ENCODE measurements at places on chromosomes 6 and 20. TPM values are rescaled to one million over a fixed set of nuclear protein-coding genes. Genes with fewer than 3 reads are reported as not detected.

Gene CRYBG1
- 23.3 TPM for total RNA-seq

Gene RSPH4A
- total RNA-seq: 0.12 TPM

Gene DNAH8
- not detected for total RNA-seq

GRCh38 chr6:42260396-42260888 is 42.8 kb upstream of the MRPS10 start:
- DNase-seq: no peak

Gene AGER
- total RNA-seq: 21.6 TPM

GRCh38 chr6:170029416-170030283 is 261.2 kb downstream of the DLL1 start:
- no peak for DNase-seq

DNA sequence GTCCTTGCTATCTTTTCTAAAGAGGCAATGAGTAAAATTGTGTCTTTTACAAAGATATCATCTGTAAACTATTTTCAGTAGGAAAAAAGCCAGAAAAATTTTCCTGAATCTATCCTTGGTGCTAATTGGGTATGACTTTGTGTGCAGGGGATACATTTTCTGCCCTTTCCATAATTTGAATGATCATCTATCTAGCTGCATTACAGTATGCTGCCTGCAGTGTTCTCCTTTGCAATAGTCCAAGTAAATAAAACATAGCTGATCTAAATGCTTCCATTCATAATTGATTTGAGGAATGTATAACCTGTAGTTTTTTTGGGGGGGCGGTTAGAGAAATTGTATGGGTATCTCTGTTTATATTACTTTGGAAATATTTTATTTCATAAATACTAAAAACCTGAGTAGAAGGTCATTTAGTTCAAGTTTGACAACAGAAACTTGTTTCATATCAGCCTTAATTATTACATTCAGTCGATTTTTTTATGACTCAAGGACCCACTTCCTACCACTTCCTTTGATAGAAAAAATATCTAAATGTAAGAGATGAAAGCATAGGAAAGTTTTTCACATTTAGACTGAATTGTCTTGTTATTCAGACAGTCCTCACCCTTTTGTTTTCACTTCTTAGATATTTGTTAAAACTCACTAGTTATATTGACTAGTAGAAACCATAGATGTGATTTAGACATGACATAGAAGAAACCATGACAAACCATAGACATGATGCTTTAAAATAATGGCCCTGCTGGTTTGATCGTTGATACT is 75.3 kb downstream of the AIG1 start:
- DNase-seq: no peak

GRCh38 chr20:48921883-48922820 is 641 bp downstream of the ARFGEF2 start:
- DNase-seq: no peak

GRCh38 chr20:53944796-53945195 is 125.6 kb downstream of the BCAS1 start:
- no peak for DNase-seq
